SJSA1 (cell line): ENCODE measurements at places on chromosomes 11 and 22.

DNA sequence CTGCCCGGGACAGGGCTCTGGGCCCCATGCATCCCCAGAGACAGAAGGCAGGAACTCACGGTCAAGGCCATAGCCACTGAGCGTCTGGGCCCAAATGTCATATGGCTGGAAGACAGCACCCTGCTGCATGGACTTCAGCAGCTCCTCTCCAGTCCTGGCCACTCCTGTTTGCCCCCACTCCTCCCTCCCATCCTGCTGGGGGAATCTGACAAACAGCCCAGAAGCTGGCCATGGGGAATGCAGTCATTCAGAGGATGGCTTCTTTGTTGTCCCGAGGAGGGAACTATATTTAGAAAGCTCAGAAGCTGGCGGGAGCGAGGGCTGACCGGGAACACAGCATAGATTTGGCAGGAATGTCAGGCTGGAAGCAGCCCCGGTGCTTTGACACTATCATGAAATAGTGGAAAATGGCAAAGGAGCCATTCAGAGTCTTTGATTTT lies 35.0 kb downstream of the DKK3 start:
- DNase-seq: peak; percentile 72

GRCh38 chr11:58813693-58814092 lies 30.8 kb downstream of the GLYATL2 start:
- no peak for DNase-seq

- no peak for DNase-seq
Measured at GRCh38 chr22:43488031-43488866, 76.4 kb downstream of the MPPED1 start.

DNA sequence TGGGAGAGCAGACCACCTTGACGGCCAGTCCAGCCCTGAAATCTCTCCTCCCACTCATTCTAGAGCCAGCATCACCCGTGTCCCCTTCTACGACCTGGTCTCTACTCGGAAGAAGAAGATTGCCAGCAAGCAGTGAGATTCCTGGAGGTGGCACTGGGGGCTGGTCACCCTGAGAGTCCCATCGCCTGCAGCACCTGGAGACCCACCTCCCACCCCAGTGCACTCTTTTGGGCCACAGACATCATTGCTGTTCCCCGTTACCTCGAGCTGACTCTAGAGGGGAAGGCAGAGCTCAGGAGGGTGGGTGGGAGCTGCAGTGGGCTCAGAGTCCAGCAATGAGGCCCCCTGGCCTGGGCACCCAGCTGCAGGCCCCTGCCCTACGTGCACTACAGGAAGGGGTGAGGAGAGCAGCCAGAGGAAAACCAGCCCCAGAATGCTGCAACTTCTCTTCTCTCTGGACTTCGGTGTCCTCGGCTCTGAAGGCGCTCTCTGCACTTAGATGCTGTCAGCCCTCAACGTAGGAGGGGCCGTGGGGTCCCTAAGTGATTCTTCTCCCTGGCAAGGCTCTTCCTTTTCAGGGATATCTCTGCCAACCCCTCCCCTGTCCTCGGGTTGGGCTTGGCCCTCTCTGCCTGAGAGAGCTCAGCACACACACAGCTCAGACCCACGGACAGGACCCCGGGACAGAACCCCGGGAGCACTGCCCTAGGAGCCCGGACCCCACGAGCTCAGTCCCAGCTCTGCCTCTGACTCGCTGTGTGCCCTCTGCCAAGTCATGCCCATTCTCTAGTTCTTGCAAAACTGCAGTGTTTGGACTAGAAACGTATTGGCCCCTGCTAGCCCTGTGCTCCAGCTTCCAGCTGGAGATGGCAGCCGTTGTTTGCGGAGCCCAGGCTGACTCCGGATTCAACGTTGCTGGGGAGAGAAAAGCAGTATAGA lies 31.3 kb downstream of the CYTH4 start:
- no peak for DNase-seq

GRCh38 chr11:126354631-126355323 lies 709 bp upstream of the ST3GAL4 start:
- no peak for DNase-seq

- DNase-seq: no peak
Measured at GRCh38 chr11:126345283-126345682, 10.2 kb upstream of the ST3GAL4 start.

GRCh38 chr11:112529071-112529470 lies 268.4 kb upstream of the PLET1 start:
- no peak for DNase-seq

DNA sequence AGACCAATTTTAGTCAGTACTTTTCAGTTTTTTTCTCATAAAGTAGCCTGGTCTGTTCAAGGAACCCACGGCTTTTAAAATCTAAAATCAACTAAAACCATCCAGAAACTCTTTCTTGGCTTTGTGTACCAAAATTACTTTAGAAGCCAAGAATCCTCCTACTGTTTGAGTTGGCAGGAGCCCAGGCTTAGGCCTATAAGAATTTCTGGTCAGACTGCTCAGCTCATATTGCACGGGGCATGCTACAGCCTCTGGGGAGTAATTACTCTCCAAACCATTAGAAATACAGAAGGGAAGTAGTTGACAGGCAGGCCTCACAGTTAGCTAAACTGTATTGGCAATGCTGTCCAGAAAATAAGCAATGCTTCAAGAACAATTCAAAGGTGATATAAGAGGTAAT lies 1862.9 kb upstream of the RAG2 start:
- peak; percentile 47 for DNase-seq

- DNase-seq: no peak
Measured at GRCh38 chr11:131737357-131737756, 366.9 kb downstream of the NTM start.

GRCh38 chr22:26890870-26891269 lies 233.5 kb downstream of the MIAT start:
- no peak for DNase-seq

GRCh38 chr11:70315716-70316115 lies 45.2 kb downstream of the PPFIA1 start:
- DNase-seq: no peak
